ENCODE measurements at places on chromosomes 7 and 10.
A peak's percentile ranks its signal among the peaks of the same experiment; 100 is the strongest.

GRCh38 chr10:122374859-122375678 lies 561 bp downstream of the PLEKHA1 start:
- DNase-seq, result no peak

- no peak for DNase-seq
These were observed 231.6 kb downstream of the TRIL start for GRCh38 chr7:28726555-28726954.

DNA sequence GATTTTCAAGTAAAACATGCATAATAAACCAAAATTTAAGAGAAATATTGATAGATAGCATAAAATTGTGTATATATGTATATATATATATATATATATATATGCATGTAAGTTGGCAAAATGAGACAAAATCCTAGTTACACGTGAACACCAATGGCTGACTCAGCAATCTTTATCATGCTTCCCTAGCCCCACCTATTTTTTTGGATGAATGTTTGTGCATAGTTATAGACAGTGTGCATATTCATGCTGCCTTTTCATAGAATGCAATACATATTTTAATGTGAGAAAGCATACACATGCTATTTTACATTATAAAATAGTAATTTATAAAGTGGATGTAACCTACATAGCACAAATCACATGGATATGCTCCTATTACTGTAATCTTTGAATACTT lies 230.3 kb downstream of the SH2D4B start:
- DNase-seq, result no peak

- DNase-seq, result no peak
These were observed 2.0 kb downstream of the ANLN start for GRCh38 chr7:36391436-36392198.

GRCh38 chr7:36082216-36082615 lies 70.8 kb upstream of the EEPD1 start:
- DNase-seq, result no peak

DNA sequence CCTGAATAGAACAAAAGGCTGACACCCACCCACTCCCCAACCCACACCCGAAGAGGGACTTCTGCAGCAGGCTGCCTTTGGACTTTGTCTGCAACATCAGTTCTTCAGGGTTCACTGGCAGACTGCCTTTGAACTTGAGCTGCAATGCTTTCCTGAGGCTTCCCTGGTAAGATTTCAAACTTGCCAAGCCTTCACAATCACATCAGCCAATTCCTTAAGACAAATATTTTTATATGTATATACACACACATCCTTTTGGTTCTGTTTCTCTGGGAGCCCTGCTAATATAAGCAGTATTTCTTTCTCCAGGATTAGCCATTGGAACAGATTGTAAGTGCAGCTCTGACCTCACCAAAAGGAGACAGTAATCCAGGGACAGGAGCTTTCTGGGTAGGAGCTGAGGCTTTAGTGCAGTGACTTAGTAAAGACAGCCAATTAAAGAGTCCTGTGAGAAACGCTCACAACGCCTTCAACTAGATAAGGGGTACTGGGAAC lies 55.6 kb upstream of the KMT2E start:
- DNase-seq, result no peak

DNA sequence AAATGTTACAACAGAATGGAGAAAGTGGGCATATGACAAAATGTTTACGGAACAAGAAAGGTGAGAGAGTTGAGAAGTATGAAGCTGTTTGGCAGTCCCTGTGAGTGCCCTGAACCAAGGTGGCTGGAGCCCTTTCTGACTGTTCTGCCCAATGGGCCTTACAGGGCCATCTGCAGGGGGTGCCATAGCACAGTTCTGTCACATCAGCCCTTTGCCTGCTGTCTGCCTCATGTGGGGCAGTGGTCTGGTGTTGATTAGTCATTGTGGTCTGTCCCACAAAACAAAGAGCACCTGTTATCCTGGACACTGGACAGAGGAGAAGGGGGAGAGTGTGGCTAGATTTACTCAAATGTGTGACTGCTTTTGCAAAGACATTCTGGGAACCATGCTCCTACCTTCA lies 51.5 kb upstream of the OSBPL3 start:
- DNase-seq, result no peak

DNA sequence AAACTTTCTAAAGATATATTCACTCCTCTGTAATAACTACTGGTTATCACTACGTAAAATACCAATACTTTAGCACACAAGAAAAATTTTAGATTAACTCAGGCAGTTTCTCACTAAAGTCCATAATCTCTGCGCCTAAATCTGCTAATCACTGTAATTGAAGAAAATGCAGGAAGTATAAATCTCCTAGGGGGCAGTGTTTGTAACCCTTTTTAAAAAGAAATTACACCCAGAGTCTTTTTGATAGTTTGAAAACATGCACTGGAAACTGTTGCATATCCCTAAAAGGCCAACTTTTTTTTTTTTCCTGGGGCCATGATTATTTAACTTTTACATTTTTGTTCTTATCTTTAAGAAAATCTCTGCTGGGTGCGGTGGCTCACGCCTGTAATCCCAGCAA lies 209.6 kb downstream of the KIAA1217 start:
- DNase-seq, result no peak

- DNase-seq, result no peak
These were observed 22.5 kb downstream of the ST8SIA6 start for GRCh38 chr10:17431871-17432311.

- no peak for DNase-seq
These were observed 136.2 kb downstream of the TCF7L2 start for GRCh38 chr10:113086282-113086681.

- DNase-seq, result peak; percentile 28
These were observed 4.4 kb downstream of the ZMIZ1 start for GRCh38 chr10:79072994-79073645.

- no peak for DNase-seq
These were observed 236.1 kb upstream of the FERD3L start for GRCh38 chr7:19381321-19381720.

GRCh38 chr10:132542819-132543218 lies 5.2 kb downstream of the INPP5A start:
- no peak for DNase-seq

DNA sequence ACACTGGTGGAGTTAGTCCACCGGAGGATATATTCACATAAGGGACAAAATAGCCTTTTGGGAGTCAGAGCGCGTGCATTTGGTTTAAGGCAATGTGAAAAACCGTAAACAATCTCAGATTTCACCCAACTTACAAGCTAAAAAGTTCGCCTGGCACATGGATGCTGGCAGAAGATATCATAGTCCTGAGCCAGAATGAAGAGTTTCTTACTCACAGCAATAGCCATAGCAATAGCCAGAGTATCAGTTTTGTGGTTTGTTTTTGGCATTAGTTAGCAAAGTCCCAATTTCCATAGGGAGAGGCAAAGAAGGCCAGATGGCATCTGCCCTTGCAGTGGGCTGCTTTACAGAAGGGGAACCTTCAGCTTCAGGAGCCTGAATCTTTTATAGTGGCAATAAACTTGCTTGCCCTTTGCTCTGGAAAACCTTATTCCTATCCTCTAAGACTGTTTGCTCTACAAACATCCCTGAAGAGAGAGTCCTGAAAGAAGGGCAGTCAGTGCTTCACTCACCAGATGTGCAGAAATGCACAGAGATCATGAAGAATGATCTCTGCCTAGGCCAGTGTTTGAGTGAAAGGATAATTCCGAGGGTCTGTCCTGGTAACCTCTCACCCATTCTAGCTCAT lies 28.7 kb upstream of the RSBN1L start:
- DNase-seq, result no peak

DNA sequence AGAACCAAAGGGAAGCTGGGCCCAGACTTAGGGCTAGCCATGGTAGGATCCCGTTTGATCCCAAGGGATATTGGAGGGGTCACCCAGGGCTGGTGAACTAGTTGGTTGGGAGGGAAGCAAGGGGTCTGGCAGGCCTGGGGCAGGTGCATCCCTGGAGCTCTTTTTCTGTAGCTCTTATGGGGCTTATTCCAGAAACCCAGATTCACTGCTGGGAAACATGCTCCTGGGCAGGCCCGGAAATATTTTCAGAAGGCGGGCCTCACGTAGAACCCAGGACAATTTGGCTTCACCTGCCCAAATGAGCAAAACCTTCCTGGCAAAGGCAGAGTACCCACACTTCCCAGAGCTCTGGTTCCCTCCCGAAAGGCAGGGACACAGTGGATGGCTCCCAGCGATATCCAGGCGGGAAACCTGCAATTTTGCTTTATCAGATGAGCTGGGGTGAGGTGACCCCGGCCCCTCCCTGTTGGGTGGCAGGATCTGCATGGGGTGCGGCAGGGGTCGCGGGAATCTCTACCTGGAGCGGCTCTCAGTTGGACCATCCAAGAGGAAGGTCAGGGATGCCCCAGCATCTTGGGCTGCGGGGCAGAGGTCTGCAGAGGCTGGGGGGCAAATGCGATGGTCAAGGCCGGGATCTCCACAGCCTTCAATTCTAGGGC lies 533.9 kb downstream of the TCERG1L start:
- DNase-seq, result no peak

DNA sequence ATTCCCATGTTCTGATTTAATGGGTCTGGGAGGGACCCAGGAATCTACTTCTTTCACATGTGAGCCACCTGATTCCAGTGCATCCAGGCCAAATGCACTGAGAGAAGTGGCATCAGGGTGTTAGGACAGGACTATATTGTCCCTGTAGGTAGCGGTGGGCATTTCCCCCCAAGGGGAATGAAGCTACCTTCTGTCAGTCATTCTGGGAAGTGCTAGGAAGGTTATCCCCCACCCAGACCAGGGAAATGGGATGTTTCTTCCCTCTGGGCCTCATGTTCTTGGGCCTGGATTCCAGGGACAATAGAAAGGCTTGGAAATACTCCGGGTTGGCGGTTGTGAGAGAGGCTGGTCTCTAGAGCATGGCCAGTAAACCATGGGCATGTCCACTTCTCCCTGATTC lies 20.8 kb downstream of the C10orf53 start:
- no peak for DNase-seq

- DNase-seq, result no peak
These were observed 19.2 kb upstream of the SMO start for GRCh38 chr7:129169171-129169671.

GRCh38 chr7:25553580-25554291 lies 325.4 kb upstream of the NPVF start:
- no peak for DNase-seq

DNA sequence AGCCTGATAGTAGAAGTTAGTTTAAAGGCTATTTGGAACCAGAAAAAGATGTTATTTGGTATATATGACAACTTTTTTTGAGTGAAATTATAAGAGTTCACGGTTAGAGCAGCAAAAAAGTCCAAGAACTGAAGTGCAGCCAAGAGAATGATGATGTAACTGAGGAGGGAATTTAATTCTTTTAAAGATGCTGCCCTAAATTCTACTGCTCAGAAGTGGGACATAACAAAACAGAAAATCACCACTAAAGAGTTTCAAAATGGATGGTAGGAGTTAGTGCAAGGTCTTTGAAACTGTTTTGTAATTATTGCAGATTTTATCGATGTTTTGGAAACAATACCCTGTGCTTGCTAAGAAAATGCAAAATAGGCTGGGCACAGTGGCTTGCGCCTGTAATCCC lies 6.5 kb downstream of the SAMD8 start:
- DNase-seq, result no peak

DNA sequence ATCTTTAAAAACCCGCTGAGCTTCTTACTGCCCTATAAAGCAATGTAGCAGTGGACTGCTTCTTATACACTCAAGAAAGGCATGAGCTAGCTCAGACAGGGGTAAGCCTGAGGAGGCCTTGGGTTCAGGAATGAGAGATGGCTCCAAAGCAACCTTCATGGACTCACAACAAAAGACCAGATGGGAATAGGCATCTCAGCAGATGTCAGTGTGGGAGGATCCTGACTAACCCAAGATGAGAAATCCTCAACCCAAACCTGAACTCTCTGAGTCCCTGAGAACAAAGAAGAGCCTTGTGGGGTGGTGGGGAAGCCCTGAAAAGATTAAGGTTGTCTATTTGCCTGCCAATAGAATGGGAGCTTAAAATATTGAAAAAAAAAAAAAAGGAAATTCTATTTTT lies 807.4 kb downstream of the KCNMA1 start:
- DNase-seq, result no peak

DNA sequence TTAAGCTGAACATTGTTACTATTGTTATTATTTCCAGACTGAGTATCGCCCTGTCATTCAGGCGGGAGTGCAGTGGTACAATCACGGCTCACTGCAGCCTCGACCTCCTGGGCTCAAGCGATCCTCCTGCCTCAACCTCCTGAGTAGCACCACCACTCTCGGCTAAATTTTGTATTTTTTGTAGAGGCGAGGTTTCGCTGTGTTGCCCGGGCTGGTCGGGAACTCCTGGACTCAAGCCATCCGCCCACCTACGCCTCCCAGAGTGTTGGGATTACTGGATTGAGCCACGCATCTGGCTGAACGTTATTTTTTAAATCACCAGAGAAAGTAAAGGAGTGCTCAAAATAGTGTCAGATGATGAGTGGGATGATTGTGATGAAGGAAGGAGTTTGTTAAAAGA lies 1.4 kb upstream of the HNRNPF start:
- DNase-seq, result no peak

DNA sequence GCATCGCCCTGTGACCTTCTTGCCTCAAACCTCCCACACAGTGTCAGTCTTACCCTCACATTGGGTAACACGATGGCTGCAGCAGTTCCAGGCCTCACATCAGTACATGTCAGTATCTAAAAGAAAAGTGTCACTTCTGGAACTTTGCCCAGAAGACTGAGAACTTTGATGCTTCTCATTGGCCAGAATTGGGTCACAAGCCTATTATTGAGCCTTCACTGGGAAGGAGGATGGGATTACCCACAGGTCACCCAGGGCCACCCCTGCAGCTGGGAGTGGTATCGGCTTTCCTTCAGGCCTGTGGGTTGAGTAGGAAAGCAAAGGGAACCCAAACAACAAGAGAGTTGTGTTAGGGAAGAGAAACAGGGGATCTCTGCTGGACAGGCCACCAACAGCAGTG lies 111.5 kb downstream of the NPY start:
- no peak for DNase-seq

DNA sequence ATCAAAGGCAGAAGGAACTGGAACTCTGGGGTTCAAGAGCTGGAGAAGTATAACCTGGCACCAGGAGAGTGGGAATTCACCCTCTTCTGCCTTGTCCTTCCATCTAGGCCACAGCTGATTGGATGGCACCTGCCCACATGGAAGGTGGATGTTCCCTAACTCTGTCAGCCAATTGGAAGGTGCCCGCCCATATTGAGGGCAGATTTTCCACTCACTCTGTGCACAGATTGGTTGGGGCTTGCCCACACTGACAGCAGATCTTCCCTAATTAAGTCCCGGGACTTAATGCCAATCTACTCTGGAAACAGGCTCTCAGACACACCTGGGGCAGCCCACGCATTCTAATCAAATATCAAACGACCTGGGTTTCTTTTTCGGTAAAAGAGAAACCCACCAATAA lies 1142.3 kb upstream of the CELF2 start:
- DNase-seq, result no peak

DNA sequence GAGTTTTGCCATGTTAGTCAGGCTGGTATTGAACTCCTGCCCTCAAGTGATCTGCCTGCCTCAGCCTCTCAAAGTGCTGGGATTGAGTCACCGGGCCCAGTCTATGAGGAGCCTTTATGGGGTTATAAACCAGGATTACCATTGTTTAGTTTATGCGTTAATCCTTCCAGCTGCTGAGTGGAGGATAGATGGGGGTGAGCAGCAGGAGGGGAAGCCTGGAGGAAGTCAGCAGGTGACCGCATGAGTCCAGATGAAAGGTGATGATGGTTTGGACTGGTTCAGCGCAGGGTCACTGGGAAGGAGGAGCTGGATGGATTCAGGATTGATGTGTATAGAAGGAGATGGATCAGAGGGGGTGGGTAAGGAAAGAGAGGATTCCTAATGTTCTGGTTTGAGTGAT lies 197.1 kb downstream of the ADAM12 start:
- DNase-seq, result no peak
